Upper lobe of left lung (tissue), 6 donors: ENCODE measurements at places on chromosomes 2 and 18. TPM values are rescaled to one million over a fixed set of nuclear protein-coding genes. Genes with fewer than 3 reads are reported as not detected.
A peak's percentile ranks its signal among the peaks of the same experiment; 100 is the strongest.

Gene HTR2B
- 0.33 TPM for total RNA-seq

Gene UGT1A10
- total RNA-seq = not detected

Gene TOGARAM2
- total RNA-seq = 10.3 TPM

Gene ZNF396
- total RNA-seq = 2.4 TPM

Gene ABI2
- 35.4 TPM for total RNA-seq

Gene GCG
- total RNA-seq = not detected

Gene NYAP2
- total RNA-seq = 3.1 TPM

Gene ZNF892
- 3.3 TPM for total RNA-seq

Gene MRO
- total RNA-seq = 0.71 TPM

Gene C1GALT1C1L
- total RNA-seq = not detected

Gene AAMP
- 124 TPM for total RNA-seq

GRCh38 chr2:40240070-40240469 is 211.8 kb downstream of the SLC8A1 start:
- DNase-seq = peak; percentile 55

DNA sequence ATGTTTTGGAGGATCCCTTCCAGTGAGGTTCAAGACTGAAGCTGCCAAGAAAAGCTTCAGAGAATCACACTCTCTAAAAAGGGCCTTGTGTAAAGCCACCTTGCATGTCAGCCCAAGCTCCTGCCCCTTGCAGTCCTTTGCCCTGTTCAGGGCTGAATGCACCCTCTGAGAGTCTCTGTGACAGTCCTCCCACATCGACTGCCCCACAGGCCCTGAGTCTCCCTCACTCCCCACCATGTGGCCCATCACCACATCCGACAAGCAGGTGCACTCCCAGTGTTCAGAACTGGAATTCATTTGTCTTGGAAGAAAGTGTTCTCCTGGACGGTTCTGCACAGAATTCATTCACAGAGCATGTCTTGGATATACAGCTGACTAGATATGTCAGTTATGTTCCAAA is 31.0 kb downstream of the BCL11A start:
- DNase-seq = no peak

DNA sequence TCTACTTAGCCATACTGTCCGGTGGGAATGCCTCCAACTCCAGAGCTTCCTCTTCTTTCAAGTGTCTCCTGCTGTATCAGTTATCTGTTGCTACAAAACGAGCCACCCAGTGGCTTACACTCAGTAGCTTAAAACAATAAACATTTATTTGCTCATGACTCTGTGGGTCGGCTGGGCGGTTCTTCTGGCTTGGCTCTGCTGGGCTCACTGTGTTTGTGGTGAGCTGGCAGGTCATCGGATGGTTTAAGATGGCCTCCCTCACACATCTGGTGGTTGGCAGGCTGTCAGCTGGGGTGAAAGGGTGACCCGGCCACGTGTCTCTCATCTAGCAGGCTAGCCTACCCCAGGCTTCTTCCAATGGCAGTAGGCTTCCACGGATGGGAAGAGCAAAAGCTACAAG is 122.4 kb upstream of the SLC1A4 start:
- DNase-seq = no peak

DNA sequence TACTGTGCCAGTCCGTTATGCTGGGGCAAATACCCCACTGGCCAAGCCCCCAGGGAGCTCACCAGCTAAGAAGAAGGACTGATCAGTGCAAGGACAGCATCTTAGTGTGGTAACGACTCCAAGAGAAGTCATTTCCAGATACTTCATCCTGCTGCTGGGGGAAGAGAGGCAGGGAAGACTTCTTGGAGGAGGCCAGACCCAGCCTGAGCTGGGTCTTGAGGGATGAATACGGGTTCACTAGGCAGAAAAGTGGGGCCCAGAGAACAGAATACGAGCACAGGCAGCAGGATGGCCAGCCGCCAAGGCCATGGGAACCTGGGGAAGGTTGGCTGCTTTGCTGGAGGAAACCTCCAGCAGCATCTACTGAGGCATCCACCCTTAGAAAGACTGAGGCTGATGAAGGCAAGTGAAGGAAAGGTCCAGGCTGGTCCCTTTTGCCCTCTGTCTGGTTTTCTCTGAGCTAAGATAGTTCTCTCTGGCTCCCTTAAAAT is 84.1 kb downstream of the GLI2 start:
- no peak for DNase-seq

GRCh38 chr2:68452158-68452900 is 14.8 kb downstream of the FBXO48 start:
- no peak for DNase-seq

GRCh38 chr2:233680361-233681045 is 1.2 kb upstream of the UGT1A7 start:
- DNase-seq = no peak

DNA sequence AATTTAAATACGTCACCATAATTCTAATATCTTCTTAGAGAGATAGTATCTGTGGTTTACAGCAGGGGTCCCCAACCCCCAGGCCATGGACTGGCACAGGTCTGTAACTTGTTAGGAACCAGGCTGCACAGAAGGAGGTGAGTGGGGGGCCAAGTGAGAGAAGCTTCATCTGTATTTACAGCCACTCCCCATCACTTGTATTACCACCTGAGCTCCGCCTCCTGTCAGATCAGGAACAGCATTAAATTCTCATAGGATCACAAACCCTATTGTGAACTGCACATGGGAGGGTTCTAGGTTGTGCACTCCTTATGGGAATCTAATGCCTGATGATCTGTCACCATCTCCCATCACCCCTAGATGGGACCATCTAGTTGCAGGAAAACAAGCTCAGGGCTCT is 282.6 kb downstream of the ICOS start:
- no peak for DNase-seq

- DNase-seq = no peak
These were observed 87.3 kb downstream of the BABAM2 start for GRCh38 chr2:27977731-27978312.

DNA sequence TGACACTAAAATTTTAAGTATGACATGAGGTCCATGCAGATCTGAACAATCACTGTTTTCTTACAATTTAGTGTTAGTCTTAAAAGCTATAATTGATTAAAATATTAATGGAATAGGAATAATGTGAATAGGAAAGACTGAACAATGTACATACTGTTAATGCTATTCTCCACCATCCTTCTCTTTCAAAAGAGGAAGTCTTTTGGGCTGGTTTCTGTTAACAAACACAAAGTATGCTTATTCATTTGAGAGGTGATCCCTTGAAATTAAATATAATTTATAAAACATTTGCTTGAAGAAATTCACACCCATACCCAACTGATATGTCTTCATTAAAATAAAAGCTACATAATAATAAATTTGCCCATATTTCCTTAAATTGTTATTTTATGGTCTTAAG is 2.3 kb downstream of the STPG4 start:
- DNase-seq = no peak

- no peak for DNase-seq
These were observed 89.5 kb downstream of the PXDN start for GRCh38 chr2:1654696-1655374.

GRCh38 chr18:7116001-7116730 is 1.4 kb downstream of the LAMA1 start:
- DNase-seq = no peak

GRCh38 chr2:225841314-225841713 is 441.8 kb downstream of the NYAP2 start:
- no peak for DNase-seq

DNA sequence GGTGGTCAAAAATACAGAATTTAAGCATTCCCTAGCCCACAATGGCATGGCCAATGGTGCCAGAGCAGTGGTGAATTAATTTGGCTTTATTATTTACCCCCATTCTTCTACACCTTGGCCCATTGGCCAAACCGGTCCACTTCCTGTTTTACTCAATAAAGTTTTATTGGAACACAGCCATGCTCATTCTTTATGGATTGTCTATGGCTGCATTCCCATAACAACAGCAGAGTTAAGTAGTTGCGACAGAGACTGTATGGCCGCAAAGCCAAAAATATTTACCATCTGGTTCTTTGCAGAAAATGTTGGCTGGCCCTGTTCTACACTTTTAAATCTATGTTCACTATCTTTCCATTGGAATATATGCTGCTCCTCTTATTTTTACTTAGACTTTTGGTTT is 130.3 kb upstream of the CCDC68 start:
- DNase-seq = no peak

GRCh38 chr18:79485788-79486355 is 90.1 kb downstream of the NFATC1 start:
- DNase-seq = no peak

GRCh38 chr2:177693658-177694339 is 301.2 kb downstream of the AGPS start:
- DNase-seq = no peak

DNA sequence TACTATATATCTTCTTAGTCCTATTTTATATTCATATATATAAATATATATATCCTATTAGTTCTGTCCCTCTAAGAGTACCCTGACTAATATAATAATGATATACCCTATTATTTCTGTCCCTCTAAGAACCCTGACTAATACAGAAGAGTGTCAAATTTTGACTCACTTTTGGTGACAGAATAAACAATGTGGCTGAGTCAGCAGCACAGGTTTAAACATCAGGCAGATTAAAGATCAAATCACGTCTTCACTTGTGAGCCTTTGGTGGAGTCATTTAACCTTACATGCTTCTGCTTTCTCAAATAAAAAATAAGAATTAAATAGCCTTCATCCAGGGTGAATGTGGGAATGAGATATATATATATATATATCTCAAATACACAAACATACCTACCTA is 615.9 kb upstream of the GCFC2 start:
- DNase-seq = no peak

DNA sequence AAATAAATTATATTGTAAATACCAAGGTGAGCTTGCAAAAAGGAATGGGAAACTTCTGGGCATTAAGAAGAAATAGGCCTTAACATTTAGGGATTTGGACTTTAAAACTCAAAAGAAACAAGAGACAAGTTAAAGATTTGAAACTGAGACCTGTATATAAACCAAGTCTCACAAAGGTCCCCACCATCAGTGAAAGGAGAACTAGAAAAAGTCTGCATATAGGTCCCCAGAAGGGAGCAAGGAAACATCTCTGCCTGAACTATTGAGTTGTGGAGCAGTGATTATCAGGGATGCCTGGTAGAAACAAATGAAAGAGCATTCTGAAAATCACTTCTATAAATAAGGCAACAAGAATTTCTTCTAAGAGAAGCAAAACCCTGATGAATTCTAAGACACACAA is 30.5 kb upstream of the ITGAV start:
- no peak for DNase-seq

DNA sequence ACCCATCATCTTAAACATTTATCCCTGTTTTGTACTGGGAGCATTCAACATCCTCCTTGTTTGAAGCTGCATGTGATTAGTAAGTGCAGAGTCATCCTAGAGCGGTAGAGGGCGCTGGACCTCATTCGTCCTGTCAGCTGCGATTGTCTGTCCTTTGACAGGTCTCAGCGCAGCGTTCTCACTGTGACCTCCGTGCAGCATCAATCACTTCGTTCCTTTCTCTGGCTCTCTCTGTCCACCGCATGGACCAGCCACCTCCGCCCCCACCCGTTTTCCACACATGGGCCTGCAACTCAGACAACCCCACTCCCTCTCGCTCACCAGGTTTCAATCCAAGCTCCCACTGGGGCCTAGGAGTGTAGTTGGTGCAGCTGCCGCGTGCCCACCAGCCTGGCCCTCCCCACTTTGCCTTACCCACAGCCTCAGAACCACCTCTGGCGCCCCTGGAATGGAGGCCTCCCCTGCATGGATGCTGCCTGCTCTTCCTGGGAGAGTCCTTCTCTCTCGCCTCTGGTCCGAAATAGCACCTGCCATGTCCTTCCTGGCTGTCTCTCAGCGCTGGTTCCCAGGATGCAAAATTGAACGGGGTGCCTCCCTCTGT is 90.5 kb downstream of the NDUFA10 start:
- no peak for DNase-seq

GRCh38 chr2:53452957-53453748 is 314.5 kb upstream of the CHAC2 start:
- DNase-seq = no peak

DNA sequence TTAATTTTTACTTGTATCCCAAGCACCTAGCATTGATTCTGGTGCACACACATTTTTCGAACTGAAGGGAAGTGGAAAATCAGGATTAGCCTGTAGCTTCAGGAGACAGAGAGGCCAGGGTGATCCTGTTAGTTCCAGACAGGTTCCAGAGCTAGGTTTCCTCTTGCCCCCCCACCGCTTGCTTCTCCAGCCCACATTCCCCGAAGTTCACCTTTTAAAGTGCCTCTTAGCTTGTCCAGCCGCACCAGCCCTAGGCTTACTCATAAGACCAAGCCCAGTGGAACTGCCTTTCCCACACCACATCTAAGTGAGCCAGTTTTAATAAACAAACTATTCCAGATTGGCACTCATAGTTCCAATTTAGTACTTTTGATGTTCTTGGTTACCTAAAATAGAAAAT is 898.6 kb upstream of the KLHL29 start:
- no peak for DNase-seq

DNA sequence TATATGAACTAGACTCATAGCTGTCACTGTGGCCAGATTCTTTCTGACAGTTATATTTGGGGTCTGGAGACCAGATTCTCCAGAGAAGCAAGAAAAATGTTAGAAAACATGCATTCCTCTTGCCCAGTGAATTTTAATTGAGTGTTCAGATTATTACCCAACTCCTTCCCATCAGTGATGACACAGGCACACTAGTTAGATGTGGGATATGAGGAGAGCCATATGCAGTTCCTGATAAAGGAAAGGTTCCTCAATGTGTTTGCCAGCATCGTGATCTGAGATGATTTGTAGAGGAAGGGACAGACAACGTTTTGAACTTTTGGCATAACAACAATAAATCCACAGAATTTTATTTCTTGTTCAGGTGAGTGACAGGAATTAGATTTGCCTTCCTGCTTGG is 308.6 kb downstream of the PIEZO2 start:
- no peak for DNase-seq

DNA sequence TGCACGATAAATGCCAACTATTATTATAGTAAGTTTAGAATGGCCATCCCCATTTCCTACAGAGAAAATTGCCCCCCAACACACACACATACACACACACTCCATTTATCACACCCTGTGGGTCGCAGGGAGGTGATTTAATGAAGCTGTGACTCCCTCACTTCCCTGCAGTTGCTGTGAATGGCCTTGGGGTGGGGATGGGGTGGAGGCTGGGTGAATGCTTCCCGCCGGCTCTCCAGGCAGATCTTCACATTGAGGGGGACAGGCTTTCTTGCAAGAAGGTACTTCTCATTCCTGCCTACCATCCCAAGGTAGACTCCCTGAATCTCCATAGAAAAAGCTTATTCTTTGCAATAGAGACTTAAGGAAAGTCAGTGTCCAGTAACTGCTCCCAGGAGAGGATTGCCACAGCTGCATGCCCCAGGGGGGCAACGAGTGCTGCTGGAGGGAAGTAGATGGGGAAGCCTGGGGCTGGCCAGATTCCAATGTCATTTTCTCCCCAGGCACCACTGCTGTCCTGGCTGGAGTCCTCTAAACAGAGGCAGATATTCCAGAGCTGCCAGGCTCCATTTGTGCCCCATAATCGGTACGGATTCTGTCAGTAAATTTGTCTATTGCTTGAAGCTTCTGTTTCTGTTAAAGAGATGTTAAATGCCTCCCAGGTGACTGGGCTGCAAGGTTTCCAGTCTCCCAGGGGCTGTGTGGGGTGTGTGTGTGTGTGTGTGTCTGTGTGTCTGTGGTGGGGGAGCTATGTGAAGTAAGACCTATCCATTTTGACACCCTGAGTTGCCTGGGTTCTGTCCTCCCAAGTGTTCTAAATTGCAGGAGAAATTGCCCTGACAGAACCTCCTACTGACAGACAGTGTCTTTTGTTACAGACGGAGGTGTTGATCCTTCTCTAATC is 265.5 kb downstream of the SRBD1 start:
- no peak for DNase-seq

GRCh38 chr18:58863539-58864145 is 1.0 kb upstream of the ZNF532 start:
- DNase-seq = peak; percentile 93

GRCh38 chr2:95356821-95357700 is 45.4 kb upstream of the FAHD2A start:
- DNase-seq = peak; percentile 11
